ENCODE measurements at places on chromosomes 1 and 21.
A peak's percentile ranks its signal among the peaks of the same experiment; 100 is the strongest.

GRCh38 chr1:98030483-98030882 lies 109.6 kb upstream of the DPYD start:
- no peak for DNase-seq

- peak; percentile 5 for DNase-seq
Observed at GRCh38 chr1:15501208-15502032, 22.6 kb downstream of the CASP9 start.

- no peak for DNase-seq
Observed at GRCh38 chr1:225697428-225697827, 44.5 kb upstream of the ENAH start.

- no peak for DNase-seq
Observed at GRCh38 chr1:225944387-225944786, 3.4 kb upstream of the LEFTY2 start.

DNA sequence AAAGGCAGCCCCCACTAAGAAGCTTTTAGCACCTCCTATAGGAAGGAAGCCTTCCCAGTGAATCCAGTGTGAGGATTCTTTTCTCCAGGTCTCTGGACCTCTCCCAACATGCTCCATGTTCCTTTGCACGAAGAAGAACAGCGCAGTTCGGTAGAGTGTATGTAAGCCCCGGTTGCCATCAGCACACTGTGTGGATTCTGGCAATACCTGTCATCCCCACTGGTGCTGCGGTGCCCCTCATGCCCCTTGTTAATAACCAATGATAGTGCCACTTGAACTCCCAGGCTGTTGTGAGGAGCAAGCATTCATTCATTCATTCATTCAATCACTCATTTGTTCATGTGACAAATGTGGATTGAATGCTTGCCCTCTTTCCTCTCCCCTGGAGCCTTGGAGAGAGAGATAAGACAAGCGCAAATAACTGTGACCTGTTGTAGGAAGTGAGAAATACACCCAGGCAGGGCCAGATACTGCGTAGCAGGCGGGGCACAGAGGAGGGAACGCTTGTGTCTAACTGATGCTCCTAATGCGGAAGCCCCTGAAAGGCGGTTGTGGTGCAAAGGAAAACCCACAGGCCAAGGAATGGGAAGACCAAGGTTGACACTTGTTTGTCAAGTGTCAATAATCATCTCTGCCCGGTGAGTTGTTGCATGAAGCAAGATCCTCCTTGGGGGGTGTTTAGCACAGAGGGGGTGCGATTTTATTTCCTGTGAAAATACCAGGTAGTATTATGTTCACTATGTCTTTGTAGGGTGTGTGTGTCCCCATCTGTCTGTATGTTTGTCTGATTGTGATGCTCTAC lies 9.8 kb downstream of the LGR6 start:
- no peak for DNase-seq

DNA sequence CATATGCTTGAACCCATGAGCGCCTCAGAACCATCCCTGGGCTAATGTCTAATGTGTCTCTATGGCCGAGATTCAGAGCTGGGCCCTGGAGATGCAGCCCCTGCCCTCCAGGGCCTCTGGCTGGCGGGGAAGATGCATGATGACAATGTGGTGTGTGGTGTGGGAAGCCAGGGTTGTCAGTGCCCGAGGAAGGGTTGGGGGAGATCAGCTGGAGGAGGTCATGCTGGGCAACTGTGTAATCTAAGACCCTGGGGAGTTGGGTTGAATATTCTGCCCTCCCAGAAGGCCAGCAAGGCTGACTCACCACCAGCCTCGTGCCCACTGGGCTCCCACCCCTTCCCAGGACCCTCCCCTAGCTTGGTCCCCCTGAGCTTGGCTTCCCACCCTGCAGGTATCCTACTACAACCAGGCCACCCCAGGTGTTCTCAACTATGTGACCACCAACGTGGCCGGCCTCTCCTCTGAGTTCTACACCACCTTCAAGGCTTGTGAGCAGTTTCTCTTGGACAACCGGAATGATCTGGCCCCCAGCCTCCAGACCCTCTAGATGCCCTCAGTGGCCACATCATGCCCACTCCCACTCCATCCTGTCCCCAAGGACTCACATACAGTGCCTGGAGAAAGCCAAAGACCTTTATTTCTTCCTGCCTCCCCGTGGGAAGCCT lies 14.6 kb downstream of the FAM151A start:
- DNase-seq = no peak

DNA sequence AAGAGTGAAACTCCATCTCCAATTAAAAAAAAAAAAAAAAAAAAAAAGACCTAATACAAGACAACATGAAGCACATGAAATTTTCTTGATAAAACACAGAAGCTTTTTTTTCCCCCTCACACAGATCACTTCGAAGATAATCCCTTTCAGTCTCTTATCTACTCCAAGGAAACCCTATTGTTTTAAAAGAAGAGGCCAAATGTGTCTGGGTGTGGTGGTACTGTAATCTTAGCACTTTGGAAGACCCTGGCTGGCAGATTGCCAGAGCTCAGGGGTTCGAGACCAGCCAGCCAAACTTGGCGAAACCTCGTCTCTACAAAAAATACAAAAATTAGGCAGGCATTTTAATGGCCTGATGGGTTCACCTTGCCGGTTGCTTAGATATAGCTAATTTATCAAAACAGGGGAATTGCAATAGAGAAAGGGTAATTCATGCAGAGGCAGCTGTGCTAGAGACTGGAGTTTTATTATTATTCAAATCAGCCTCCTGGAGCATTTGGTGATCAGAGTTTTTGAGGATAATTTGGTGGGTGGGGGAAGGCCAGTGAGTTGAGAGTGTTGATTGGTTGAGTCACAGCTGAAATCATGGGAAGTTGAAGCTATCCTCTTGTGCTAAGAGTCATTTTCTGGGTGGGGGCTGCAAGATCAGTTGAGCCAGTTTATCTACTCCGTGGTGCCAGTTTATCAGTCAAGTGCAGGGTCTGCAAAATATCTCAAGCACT lies 62.5 kb downstream of the SLC16A1 start:
- no peak for DNase-seq

DNA sequence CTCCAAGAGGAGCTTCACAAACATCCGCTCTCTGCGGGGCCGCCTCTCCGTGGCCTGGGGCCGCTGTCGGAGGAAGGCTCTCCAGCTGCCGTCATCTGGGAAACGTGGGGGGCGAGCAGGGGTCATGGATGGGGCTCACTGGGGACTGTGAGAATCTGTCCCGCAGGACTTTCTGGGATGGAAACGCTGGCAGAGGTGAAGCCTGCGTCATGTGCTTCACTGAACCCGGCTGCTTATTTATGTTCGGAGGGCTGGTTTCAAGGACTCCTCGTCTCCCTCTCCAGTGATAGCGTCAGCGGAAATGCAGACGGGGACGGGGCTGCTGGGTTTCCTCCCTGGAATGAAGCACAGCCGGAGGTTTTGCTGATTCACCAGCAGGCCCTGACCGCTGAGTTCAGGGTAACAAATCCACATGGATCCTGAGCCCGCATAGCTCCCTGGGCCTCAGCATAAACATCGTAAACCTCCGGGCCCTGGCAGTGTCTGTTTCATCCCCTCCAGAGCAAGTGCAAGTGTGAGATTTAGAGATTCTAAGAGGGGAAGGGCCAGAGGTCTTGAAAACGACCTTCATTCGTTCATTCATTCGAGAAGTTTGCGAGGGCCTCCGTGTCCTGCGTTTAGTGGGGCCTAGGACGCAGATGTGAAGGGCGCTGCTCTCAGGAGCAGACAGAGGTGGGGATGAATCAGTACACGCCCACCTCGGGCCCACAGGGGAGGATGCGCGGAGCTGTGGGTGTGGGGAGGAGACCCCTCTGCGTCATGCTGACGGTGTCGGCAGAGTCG lies 7.0 kb upstream of the POFUT2 start:
- DNase-seq = peak; percentile 87

GRCh38 chr21:39362733-39363132 lies 13.8 kb upstream of the HMGN1 start:
- DNase-seq = no peak

DNA sequence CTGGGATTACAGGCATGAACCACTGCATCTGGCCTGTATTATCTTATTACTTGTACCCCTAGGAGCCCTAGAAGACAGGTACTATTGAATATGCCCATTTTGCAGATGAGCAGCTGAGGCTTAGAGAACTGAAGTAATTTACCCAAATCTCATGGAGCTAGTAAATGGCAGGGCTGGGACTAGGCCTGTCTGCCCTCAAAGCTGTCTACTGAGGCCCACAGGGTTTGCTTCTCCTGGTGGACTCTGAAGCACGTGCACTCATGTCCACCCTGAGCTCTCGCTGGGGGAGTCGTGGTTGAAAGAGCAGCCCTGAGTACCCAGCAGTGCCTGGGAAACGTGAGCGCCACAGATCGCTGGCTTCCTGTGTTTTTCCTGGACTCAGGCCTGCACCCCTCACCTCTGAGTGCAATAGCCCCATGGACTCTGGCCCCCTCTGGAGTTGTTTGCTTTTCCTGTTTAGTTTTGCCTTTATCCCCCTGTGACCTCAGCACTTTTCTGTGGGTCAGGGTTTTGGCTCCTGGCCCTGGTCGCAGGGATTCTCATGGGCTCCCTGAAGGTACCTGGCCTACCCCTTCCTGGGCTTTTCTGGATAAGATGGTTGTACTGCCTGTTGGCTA lies 52.4 kb downstream of the ARHGEF10L start:
- no peak for DNase-seq

DNA sequence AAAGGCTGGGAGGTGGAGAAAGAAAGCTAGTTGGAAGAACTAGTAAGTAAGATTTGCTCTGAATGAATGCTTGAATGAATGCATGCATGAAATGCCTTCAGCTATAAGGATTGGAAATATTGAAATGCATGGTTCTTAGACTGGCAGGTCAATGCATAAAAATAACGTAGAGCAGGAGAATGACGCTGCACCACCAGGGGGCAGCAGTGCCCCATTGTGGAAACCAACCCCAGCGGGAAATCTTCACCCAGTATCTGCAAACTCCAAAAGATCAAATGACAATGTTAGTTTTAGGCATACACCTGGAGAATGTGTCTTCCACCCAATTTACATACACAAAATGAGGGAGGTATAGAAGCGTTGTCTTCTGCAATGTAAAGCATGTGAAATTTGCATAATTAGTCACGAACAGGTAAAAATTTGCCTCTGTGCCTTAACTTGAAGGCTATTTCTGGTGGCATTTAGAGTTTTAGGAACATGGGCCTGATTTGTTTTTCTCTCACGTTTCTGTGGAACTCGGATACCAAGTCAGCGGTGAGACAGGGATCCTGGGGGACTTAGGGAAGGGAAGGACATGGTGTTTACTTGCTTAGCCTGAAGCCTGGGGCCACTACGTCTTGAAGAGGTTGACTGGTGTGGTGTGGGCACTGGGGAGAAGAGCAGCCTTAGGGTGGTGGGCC lies 78.6 kb downstream of the HHAT start:
- DNase-seq = peak; percentile 56

GRCh38 chr1:165284454-165284853 lies 72.1 kb downstream of the LMX1A start:
- DNase-seq = no peak

- no peak for DNase-seq
Observed at GRCh38 chr1:162389971-162390370, 8.4 kb downstream of the C1orf226 start.

All from kidney glomerular epithelial cell (primary cell).